Kidney (tissue), 22 donors: ENCODE measurements at places on chromosomes 12 and 14. TPM values are rescaled to one million over a fixed set of nuclear protein-coding genes. Genes with fewer than 3 reads are reported as not detected.
A peak's percentile ranks its signal among the peaks of the same experiment; 100 is the strongest.

Gene ACRBP
- polyA plus RNA-seq, result 2.1 TPM

Gene MAP3K9
- 1.0 TPM for polyA plus RNA-seq

Gene CCDC177
- not detected for polyA plus RNA-seq

Gene TEX52
- not detected for polyA plus RNA-seq

Gene SLC7A7
- polyA plus RNA-seq, result 235 TPM

GRCh38 chr12:54383041-54383609 is 1.4 kb downstream of the ZNF385A start:
- no peak for DNase-seq

GRCh38 chr14:104099096-104100041 is 13.9 kb downstream of the ASPG start:
- DNase-seq, result peak; percentile 31

- DNase-seq, result no peak
These were observed 6.0 kb upstream of the SDSL start for GRCh38 chr12:113416091-113416754.

GRCh38 chr12:59076622-59077021 is 156.3 kb upstream of the LRIG3 start:
- DNase-seq, result no peak

DNA sequence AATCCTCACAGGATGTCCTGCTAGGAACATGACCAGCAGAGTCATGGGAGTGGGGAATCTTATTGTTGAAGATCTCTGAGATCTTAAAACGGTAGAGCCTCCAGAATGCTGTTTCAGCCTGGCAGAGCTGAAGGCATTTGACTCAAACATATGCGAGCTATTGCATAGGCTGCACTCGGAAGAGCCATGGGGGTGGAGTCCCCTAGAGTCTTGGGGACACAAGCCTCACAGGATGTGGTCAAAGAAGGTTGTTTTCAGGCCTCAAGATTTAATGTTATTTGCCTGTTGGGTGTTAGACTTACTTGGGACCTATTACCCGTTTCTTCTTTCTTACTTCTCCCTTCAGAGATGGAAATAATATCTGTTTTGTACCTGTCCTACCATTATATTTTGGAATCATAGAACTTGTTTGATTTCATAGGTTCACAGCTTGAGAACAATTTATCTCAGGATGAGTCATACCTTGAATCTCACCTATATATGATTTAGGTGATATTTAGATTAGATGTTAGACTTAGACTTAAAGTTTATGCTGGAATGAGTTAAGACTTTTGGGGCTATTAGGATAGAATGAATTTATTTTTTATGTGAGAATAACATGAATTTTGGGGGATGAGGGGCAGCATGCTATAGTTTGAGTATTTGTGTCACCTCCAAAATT is 172.2 kb upstream of the ATP2B1 start:
- DNase-seq, result no peak

DNA sequence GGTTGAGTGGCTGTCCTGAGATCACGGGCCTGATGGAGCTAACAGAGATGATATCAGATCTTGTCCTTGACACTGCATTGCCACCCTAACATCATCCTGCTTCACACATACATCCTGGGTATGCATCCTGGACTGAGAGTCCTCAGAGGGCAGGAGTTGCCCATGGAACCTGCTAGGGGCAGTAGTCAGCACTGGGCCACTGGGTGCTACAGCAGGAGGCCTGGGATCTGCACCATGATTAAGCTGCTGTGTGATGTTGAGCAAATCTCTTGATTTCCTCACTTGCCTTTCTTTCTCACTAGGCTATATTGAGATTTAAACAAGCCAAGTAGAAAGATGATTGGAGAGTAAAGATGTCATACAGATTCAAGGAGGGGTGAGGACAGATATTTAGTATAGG is 22.1 kb upstream of the EIF4B start:
- no peak for DNase-seq

GRCh38 chr12:52185400-52185967 is 6.3 kb downstream of the KRT80 start:
- no peak for DNase-seq

DNA sequence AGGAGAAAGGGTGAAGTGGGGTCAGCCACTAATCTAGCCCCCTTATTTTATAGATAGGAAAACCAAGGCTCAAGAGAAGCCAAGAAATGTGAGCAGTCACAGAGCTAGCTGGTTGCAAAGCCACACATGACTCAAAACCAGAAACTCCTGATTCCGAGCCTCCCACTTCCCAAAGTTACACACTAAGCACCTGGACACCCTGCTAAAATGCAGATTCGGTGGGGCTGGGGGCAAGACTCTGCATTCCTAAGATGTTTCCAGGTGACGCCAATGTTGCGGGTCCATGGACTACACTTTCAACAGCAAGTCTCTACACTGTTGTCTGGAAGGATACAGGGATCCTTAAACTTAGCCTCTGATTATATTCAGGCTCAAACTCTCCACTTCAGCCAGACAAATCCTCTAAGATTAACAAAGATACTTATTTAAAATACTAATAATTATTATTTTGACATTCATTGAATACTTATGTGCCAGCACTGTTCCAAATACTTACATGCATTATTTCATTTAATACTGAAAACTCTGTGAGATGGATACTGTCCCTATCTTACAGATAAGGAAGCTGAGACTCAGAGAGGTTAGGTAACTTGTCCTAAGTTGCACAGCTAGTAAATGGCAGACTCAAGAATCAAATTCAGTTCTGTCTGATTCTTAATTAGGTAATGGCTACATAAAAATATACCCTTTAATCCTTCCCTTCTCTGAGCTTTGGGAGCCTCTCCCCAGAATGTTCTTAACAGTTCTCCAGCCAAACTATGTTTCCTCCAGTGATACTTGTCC is 81.4 kb downstream of the CRACR2A start:
- no peak for DNase-seq

DNA sequence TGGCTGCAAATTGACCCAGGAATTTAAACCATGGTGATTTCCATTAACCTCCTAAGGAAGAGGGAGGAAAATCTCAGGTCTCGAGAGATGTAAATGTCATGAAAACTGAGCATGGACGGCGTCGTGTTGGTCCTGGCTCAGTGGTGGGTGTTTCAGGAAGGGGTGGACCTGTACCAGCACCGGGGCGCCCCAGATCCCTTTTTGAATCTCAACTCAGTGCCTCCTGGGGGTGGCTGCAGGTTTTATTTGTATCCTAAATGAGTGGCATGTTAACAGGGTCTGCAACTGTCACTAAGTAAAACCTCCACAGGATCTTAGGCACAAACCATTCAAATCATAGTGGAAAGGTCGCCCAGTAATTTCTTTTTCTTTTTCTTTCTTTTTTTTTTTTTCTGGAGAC is 101.3 kb downstream of the ASCL4 start:
- no peak for DNase-seq

DNA sequence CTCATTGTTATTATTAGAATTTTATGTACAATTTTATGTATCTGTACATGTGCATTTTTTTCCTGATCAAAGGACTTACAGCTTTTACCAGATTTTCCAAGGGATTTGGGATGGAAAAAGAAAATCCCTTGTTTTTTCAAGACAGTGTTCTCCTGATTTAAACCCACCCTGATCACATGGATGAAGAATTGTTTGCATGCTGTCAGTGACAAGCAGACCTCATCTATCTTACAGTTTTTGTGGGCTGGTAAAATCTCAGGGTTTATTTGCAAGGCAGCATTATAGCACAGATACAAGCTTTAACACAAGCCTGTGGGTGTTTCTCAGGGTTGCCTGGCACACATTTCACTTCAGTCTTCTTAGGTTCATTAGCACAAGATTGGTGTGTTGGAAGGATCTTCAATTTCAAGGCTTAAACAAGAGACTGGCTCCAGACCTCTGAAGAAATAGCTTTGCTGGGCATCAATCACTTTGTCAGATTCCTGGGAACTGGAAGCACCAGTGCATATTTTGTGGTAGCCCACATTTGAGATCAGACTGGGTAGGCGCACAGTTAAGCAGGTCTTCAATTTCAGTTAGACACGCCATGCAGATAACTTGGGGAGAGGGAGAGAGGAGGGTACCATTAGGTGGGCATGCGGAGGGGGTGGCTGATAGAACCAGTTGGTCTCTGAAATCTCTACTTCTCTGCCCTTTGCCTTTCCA is 118.0 kb downstream of the TBX5 start:
- peak; percentile 40 for DNase-seq

DNA sequence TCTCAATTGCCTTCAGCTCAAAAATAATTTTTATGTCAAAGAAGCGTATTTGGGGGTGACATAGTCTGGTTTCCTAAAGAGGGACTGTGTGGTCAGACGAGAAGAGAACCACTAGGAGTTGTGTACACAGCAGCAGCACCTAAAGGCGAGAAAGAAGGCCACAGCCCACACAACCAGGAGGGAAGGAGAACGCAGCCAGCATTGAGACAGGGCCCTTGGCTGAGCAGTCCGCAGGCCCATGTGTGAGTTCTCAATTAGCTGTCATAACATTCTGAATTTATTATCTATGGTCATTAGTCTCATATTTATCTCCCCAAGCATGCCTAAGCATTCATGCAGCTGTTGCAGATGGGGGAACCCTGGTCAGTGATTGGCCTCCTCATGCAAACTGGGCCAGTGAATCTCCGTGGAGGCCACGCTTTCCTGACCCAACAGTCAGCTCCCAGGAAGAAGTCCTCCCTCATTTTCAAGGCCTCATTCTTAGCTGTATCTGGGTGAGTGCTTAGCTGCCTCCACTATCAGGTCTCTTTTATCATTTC is 81.2 kb upstream of the ATF7IP start:
- peak; percentile 83 for DNase-seq

DNA sequence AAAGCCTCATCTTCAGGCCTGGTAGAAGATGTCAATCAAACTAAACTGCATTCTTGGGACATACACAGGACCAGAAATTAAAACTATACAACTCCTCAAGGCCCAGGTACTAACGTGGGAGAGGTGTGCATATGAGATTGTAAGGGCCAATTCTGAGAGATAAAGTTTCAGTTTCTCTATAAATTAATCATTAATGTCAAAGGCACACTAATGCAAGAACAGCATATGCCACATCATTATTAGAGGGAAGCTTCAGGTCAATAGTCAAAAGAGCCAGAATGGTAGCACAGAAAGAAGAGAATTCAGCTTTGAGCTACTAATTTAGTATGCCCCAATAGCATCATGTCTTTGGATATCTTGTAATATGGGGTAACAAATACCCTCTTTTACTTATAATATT is 744.9 kb upstream of the MGAT4C start:
- DNase-seq, result no peak

DNA sequence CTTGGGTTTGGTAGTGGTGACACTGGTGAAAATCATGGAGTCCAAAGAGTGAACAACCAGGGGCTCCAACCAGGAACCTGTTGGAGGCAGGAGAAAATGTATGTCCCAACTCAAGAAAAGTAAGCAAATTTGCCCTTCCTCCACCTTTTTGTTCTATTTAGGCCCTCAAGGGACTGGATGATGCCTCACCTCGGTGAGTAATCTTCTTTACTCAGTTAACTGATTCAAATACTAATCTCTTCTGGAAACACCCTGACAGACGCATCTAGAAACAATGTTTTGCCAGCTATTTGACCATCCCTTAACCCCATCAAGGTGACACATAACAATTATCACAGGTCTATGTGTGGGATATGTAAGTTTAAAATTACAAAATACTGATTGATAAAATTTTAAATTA is 272.4 kb upstream of the FOXG1 start:
- DNase-seq, result no peak

GRCh38 chr12:117592588-117593305 is 231.3 kb upstream of the NOS1 start:
- no peak for DNase-seq

- no peak for DNase-seq
These were observed 123.2 kb downstream of the PELI2 start for GRCh38 chr14:56241461-56241860.

DNA sequence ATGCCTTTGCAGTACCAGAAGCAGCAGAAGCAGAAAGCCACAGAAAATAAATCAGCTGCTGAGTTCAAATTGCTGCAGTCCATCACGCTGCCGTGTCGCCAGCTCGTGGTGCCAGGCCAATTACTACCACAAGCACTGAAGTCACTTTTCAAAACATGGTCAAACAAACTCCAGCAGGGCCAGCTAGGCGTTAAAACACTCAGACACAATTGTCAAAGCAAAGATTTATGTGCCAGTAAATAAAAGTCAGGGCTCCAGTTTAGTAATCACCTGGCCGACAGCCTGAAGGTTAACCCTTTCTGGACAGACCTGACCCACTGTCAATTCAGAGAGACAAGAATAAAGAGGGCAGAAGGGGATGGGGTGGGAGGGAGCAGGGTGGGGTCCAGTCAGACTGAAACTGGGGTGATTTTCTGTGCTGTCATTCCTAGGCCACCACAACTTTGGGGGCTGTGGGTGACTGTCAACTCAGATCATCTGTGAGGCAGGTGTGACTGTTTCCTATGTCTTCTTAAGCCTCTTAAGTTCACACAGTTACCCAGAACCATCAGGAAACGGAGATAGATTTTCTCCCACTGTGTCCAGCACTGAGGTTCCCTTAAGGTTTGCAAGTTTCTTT is 109.8 kb upstream of the FUT8 start:
- DNase-seq, result peak; percentile 26

DNA sequence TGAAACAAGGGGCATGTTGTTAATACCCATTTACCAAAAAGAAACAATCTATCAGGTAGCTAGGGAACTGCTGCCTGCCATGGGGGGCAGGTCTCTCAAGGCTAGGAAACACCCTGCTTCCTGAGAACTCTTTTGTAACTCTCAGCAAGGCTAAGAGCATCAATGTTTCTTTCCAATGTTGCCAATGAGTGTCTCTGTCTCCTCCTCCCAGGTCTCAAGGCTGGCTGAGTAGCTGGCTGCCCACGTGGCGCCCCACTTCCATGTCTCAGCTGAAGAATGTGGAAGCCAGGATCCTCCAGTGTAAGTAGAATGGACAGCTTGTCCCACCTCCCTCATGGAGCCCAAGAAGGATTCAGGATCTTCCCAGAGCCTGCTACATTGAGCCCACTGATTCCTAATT is 3.4 kb downstream of the ABHD4 start:
- no peak for DNase-seq

DNA sequence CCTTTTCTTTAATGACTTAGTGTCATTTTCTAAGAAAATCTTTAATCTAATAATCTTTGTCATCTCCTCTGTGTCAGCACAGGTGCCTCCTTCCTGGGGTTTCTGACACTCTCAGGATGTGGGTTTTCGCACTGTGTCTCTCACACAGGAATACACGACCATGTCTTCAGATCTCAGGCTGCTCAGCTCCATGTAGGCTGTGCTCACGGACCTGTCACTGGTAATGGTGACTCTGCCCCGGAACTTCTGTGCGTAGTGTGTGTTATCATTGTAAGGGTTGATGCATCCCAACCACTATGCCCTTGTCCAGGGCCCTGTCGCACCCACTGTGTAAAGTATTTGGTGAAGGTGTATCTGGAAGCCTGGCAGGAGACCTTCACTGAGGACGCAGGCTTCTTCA is 647.8 kb downstream of the TMEM121 start:
- DNase-seq, result no peak
